ENCODE measurements at places on chromosomes 16 and 17.

DNA sequence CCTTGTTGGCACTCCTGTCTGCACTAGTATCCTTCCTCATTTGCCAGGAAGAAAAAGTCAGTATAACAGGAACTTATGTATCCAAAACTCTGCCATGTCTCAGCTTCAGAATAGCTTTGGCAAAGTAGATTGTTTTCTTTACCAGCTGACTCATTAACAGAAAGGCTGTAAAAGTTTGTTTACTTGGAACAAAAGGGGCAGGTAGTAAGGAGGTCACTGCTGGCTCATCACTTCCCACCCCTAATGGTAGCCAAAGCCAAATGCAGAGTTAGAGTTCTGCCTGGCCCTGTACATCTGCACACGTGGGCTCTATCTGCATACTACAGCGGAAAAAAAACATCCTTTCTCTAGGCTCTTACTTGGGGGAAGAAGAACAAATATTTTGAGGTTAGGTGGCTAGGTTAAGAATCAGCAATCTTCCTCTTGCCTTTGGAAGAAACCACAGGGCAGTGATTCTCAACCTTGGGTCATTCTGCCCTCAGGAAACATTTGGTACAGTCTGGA, 90.9 kb upstream of the BCAR1 start:
- H3K27me3 ChIP-seq = no peaks in the 10 kb centered on the region
- H3K4me1 ChIP-seq = no peaks in the 10 kb centered on the region
- no peak for DNase-seq

- H3K36me3 ChIP-seq = no peaks in the 10 kb centered on the region
- H3K4me3 ChIP-seq = no peak overlapping the region
- H3K4me1 ChIP-seq = no peaks in the 10 kb centered on the region
- no peaks in the 10 kb centered on the region for H3K27me3 ChIP-seq
- H3K27ac ChIP-seq = no peak overlapping the region
- DNase-seq = no peak
These were observed 192.2 kb downstream of the MAF start for GRCh38 chr16:79408355-79408754.

DNA sequence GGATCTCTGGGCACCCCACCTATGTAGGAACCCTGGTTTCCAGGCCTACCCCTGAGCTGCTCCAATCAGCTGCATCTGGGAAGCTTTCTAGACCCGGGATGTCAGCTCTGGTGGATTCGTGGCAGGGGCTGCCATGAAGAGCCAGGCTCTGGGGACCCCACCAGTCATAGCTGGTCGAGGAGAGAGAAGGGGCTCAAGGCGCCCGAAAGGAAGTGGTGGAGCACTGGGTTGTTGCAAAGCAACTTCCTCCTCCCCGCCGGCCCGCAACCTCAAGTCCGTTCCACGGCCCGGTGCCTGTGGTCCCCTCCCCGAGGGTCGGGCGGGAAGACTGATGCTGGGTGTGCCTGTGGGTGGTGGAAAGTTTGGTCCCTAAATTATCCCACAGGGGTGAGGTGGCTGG, 10.2 kb downstream of the TBKBP1 start:
- no peak overlapping the region for H3K4me3 ChIP-seq
- no peaks in the 10 kb centered on the region for H3K27me3 ChIP-seq
- H3K27ac ChIP-seq = no peak overlapping the region
- DNase-seq = no peak
- peaks cover under 1% of the 10 kb centered on the region for H3K36me3 ChIP-seq

- H3K4me1 ChIP-seq = no peaks in the 10 kb centered on the region
- H3K27ac ChIP-seq = no peak overlapping the region
- H3K36me3 ChIP-seq = no peaks in the 10 kb centered on the region
- no peaks in the 10 kb centered on the region for H3K27me3 ChIP-seq
- DNase-seq = no peak
These were observed 5.0 kb downstream of the CCDC47 start for GRCh38 chr17:63768433-63768832.

GRCh38 chr17:3534881-3535252, 22.7 kb downstream of the TRPV3 start:
- DNase-seq = no peak
- no peaks in the 10 kb centered on the region for H3K27me3 ChIP-seq
- 0 out of 2 replicates have a peak, but pooled peaks cover 2% of the 10 kb centered on the region for H3K4me1 ChIP-seq
- no peak overlapping the region for H3K27ac ChIP-seq
- no peaks in the 10 kb centered on the region for H3K36me3 ChIP-seq

- no peak for DNase-seq
- H3K27me3 ChIP-seq = no peaks in the 10 kb centered on the region
- H3K4me3 ChIP-seq = no peak overlapping the region
- no peak overlapping the region for H3K27ac ChIP-seq
These were observed 22.1 kb downstream of the PIEZO1 start for GRCh38 chr16:88762941-88763340.
